Neuronal stem cell (in vitro differentiated cells): ENCODE measurements at places on chromosomes 12 and 14.

- no peak for DNase-seq
- no peaks in the 10 kb centered on the region for H3K27me3 ChIP-seq
These were observed 98.5 kb downstream of the ARID2 start for GRCh38 chr12:45827974-45828373.

- H3K4me3 ChIP-seq = no peak overlapping the region
- DNase-seq = no peak
- no peaks in the 10 kb centered on the region for H3K36me3 ChIP-seq
- no peak overlapping the region for H3K27ac ChIP-seq
- no peaks in the 10 kb centered on the region for H3K4me1 ChIP-seq
These were observed 15.2 kb downstream of the SERPINA12 start for GRCh38 chr14:94494085-94494484.

- H3K36me3 ChIP-seq = no peaks in the 10 kb centered on the region
- H3K27ac ChIP-seq = no peak overlapping the region
- no peaks in the 10 kb centered on the region for H3K27me3 ChIP-seq
- no peak overlapping the region for H3K4me3 ChIP-seq
- no peak for DNase-seq
These were observed 4.3 kb upstream of the IL26 start for GRCh38 chr12:68229956-68230355.

- peaks cover 60% of the 10 kb centered on the region for H3K27me3 ChIP-seq
- no peak overlapping the region for H3K4me3 ChIP-seq
- peaks cover 24% of the 10 kb centered on the region for H3K4me1 ChIP-seq
These were observed 2.5 kb downstream of the RIMBP2 start for GRCh38 chr12:130713581-130713991.

GRCh38 chr14:71451501-71451900 is 480.7 kb upstream of the RGS6 start:
- no peaks in the 10 kb centered on the region for H3K27me3 ChIP-seq
- H3K27ac ChIP-seq = no peak overlapping the region
- no peak overlapping the region for H3K4me3 ChIP-seq
- no peaks in the 10 kb centered on the region for H3K4me1 ChIP-seq

- H3K4me3 ChIP-seq = no peak overlapping the region
- no peak overlapping the region for H3K27ac ChIP-seq
- no peaks in the 10 kb centered on the region for H3K36me3 ChIP-seq
These were observed 217.9 kb upstream of the EEA1 start for GRCh38 chr12:93146970-93147369.

DNA sequence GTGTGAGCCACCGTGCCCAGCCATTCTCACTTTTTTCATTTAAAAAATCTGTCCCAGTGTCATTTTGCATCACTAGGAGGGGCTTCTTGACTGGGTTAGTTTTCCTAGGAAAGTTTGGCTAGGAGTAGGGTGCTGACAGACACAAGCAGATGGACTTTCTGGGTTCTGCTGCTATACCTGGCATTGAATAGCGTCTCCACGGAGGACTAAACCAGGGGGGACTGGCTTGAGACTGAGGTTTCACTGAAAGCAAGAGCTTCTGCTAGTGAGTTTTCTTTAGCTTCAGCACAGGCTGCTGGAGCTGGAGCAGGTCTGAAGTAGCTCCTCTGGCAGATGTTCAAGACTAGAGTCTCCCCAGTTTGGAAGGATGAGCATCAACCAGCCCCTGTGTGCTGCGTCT is 1.4 kb downstream of the SLC10A1 start:
- no peak for DNase-seq
- H3K27me3 ChIP-seq = no peaks in the 10 kb centered on the region
- H3K36me3 ChIP-seq = no peaks in the 10 kb centered on the region
- no peak overlapping the region for H3K4me3 ChIP-seq
- no peaks in the 10 kb centered on the region for H3K4me1 ChIP-seq

GRCh38 chr14:92675976-92676375 is 72.5 kb downstream of the LGMN start:
- H3K36me3 ChIP-seq = peaks cover 12% of the 10 kb centered on the region
- no peaks in the 10 kb centered on the region for H3K27me3 ChIP-seq
- H3K4me3 ChIP-seq = no peak overlapping the region

DNA sequence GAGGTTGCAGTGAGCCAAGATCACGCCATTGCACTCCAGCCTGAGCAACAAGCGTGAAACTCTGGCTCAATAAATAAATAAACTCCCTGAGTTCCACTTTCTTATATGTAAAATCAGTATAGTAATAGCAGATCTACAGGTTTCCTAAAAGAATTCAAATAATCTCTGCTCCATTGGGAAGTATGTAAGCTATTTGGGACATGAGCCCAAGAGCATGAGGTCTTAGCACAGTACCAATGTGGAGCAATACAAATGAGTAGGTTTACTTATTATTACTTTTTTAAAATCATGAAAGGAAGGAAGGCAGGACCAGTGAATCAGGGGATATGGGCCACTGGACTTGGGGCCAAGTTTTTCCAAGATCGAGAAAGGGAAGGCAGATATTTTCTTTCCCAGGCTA is 216.9 kb upstream of the DIO2 start:
- H3K27me3 ChIP-seq = no peaks in the 10 kb centered on the region
- no peaks in the 10 kb centered on the region for H3K4me1 ChIP-seq
- no peak overlapping the region for H3K27ac ChIP-seq
- no peak overlapping the region for H3K4me3 ChIP-seq
- DNase-seq = no peak

DNA sequence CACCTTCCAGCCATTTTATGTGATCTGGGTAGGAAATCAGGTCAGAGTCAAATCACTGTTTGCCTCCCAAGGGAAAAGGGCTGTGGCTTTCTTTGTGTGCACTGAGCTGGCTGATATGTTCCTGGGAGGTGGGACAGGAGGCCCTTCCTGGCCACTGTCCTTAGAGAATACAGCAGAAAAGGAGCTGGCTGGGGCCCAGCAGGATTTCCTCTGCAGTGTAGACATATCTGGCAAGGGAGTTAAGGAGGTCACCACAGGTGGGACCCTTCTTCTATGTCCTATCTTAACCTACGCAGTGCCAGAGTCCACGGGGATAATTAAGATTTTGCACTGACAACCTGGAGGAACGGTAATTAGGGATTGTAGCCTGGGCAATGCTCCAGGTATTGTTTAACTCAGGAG is 145.3 kb downstream of the NTF3 start:
- no peaks in the 10 kb centered on the region for H3K27me3 ChIP-seq
- no peaks in the 10 kb centered on the region for H3K36me3 ChIP-seq
- no peak for DNase-seq
- H3K4me1 ChIP-seq = peaks cover 15% of the 10 kb centered on the region

GRCh38 chr12:93237235-93237915 is 140.3 kb upstream of the NUDT4 start:
- no peak overlapping the region for H3K27ac ChIP-seq
- H3K27me3 ChIP-seq = no peaks in the 10 kb centered on the region
- no peak for DNase-seq
- H3K36me3 ChIP-seq = no peaks in the 10 kb centered on the region
- H3K4me3 ChIP-seq = no peak overlapping the region

DNA sequence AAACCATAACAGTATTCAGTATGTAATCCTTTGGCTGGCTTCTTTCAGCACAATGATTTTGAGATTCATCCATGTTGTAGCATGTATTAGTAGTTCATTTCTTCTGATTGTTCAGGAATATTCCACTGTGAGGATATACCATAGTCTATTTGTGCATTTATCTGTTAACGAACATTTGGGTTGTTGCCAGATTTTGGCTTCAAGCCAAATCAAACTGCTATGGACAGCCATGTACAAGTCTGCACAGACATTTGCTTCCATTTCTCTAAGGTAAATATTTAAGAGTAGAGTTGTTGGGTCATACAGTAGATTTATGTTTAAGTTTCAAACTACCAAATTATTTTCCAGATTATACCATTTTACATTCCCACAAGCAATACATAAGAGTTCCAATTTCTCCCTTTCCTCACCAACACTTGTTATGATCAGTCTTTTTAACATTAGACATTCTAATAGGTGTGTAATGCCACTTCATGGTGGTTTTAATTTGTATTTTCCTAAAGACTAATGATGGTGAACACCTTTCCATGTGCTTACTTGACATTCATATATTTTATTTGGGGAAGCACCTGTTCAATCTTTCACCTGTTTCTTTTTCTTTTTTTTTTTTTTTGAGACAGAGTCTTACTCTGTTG is 56.6 kb downstream of the ZFYVE21 start:
- H3K4me3 ChIP-seq = no peak overlapping the region
- H3K27ac ChIP-seq = no peak overlapping the region
- no peak for DNase-seq
- H3K27me3 ChIP-seq = no peaks in the 10 kb centered on the region
- no peaks in the 10 kb centered on the region for H3K4me1 ChIP-seq

DNA sequence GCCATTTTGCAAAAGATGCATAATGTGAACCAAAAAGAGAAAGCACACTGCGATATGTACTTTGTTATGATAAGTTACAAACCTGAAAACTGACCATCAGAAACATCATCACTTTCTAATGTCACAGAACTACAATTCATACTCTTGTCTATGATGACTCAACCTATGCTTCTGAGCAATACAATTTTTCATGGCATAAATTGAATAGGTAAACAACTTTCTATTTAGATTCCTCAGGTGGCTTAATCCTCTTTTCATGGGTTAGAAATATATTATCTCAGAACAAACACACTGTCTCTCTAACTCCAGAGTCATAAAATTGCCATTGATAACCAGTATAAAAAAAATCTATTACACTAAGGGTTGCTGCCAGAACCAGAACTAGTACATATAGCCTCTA is 1715.0 kb upstream of the FLRT2 start:
- H3K27ac ChIP-seq = no peak overlapping the region
- no peaks in the 10 kb centered on the region for H3K36me3 ChIP-seq
- no peaks in the 10 kb centered on the region for H3K27me3 ChIP-seq
- no peak for DNase-seq

DNA sequence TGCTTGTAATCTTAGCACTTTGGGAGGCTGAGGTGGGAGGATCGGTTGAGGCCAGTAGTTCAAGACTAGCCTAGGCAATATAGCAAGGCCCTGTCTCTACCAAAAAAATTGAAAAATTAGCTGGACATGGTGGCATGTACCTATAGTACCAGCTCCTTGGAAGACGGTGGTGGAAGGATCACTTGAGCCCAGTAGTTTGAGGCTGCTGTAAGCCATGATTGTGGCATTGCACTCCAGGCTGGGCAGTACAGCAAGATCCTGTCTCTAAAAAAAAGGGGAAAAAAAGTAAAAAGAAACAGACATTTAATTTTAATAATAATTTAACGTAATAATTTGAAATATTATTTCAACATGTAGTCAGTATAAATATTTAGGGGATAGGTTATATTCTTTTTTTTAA is 16.1 kb downstream of the MON2 start:
- H3K27me3 ChIP-seq = no peaks in the 10 kb centered on the region
- no peaks in the 10 kb centered on the region for H3K4me1 ChIP-seq
- no peak overlapping the region for H3K4me3 ChIP-seq
- H3K27ac ChIP-seq = no peak overlapping the region

GRCh38 chr14:105205673-105206208 is 24.6 kb upstream of the NUDT14 start:
- no peaks in the 10 kb centered on the region for H3K27me3 ChIP-seq
- peaks cover 5% of the 10 kb centered on the region for H3K36me3 ChIP-seq
- H3K27ac ChIP-seq = no peak overlapping the region
- H3K4me1 ChIP-seq = peaks cover 15% of the 10 kb centered on the region
- no peak overlapping the region for H3K4me3 ChIP-seq

- H3K27ac ChIP-seq = no peak overlapping the region
- no peaks in the 10 kb centered on the region for H3K36me3 ChIP-seq
- no peaks in the 10 kb centered on the region for H3K27me3 ChIP-seq
- H3K4me1 ChIP-seq = no peaks in the 10 kb centered on the region
- DNase-seq = no peak
These were observed 154.8 kb downstream of the TPH2 start for GRCh38 chr12:72093424-72093823.

DNA sequence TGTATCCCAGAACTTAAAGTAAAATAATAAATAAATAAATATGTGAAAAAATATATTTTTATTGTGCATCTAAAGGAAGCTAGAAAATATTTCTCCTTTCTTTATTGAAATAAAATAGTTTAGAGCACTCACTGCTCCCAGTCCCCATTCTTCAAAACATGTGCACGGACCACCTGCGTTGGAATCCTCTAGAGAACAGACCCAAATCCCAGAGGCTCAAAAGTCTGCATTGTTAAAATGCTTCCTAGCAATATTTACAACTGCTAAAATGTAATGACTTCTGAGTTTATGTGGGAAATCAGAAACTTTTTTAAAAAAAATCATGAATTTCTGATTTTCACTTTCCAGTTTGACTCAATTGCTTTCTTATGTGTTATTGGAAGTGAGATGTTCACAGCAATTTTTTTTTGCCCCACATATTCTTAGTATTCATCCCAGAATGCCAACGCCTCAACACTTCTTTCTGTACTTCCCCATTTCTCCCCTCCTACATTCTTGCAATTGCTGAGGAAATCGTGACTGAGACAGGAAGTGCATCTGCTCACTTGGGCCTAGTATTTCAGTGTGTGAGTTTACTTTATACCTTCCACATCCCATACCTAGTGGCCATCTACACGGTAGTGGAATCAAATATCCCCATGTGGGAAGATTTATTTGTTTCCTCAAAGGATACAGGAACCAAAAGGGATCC is 116.0 kb upstream of the FLRT2 start:
- no peaks in the 10 kb centered on the region for H3K4me1 ChIP-seq
- no peak overlapping the region for H3K27ac ChIP-seq
- H3K36me3 ChIP-seq = no peaks in the 10 kb centered on the region
- no peak for DNase-seq
- no peaks in the 10 kb centered on the region for H3K27me3 ChIP-seq
- no peak overlapping the region for H3K4me3 ChIP-seq

GRCh38 chr14:36113341-36113740 is 63.2 kb downstream of the PTCSC3 start:
- H3K4me3 ChIP-seq = no peak overlapping the region
- no peaks in the 10 kb centered on the region for H3K4me1 ChIP-seq
- peaks cover 23% of the 10 kb centered on the region for H3K27me3 ChIP-seq
- H3K27ac ChIP-seq = no peak overlapping the region

GRCh38 chr14:28576523-28576922 is 190.1 kb upstream of the FOXG1 start:
- no peaks in the 10 kb centered on the region for H3K36me3 ChIP-seq
- no peak for DNase-seq
- H3K27ac ChIP-seq = no peak overlapping the region
- H3K4me3 ChIP-seq = no peak overlapping the region
- no peaks in the 10 kb centered on the region for H3K4me1 ChIP-seq

DNA sequence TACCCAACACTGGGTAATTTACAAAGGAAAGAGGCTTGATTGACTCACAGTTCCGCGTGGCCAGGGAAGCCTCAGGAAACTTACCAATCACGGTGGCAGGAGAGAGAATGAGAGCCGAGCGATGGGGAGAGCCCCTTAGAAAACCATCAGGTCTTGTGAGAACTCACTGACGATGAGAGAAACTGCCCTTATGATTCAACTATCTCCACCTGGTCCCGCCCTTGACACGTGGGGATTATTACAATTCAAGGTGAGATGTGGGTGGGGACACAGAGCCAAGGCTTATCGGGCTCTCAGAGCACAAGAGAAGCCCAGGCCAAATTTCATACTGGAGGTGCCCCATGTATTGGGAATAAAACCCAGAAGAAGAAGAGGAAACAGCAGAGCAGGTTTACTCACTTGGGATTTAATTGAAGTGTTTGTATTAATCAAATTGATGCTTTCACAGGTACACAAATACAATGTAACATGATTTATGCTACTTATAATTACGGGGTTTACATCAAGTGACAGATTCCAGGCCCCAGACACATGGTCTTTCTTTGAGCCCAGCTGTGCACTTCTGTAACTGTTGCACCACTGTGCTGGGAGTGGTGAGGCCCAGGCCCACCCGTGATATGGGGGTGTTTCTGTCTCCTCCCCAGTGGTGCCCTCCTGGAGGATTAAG is 8.2 kb upstream of the CCDC85C start:
- H3K27me3 ChIP-seq = no peaks in the 10 kb centered on the region
- no peaks in the 10 kb centered on the region for H3K4me1 ChIP-seq
- no peak for DNase-seq
- H3K27ac ChIP-seq = no peak overlapping the region
